ENCODE measurements at places on chromosomes 6 and 20. TPM values are rescaled to one million over a fixed set of nuclear protein-coding genes. Genes with fewer than 3 reads are reported as not detected.

The PNLDC1 gene
- polyA plus RNA-seq = 0.13 TPM

- DNase-seq = no peak
Measured at GRCh38 chr6:72382602-72383529, 239.0 kb upstream of the KCNQ5 start.

The RALGAPB gene
- polyA plus RNA-seq = 43.4 TPM

DNA sequence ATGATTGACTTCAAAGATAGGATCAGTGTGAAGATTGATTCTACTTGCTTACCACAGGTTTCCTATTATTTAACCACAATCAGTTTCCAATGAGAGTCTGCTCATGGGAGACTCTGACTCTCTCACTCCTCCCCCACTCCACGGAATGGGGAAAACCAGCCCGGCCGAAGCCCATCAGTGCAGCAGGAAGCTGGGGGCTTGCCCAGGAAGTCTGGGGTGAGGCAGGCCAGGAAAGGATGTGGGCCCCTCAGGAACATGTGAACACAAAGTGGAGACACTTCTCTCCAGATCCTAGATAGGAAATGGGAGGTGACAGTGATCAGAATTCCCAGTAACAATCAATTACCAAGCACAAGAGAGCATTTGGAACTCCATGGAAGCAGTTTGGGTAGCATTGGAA lies 144.2 kb downstream of the TTLL2 start:
- no peak for DNase-seq

DNA sequence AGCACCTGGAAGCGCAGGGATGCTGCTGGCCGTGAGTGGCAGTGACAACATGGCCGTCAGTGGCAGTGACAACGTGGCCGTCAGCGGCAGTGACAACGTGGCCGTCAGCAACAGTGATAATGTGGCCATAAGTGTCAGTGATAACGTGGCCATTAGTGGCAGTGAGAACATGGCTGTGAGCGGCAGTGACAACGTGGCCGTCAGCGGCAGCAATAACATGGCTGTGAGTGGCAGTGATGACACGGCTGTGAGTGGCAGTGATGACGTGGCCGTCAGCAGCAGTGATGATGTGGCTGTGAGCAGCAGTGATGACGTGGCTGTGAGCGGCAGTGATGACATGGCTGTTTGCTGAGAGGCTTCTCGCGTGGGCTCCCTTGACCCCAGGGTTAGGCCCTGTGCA lies 169.8 kb downstream of the ERMARD start:
- DNase-seq = no peak

GRCh38 chr6:170140129-170140528 lies 150.7 kb downstream of the DLL1 start:
- no peak for DNase-seq
